ENCODE measurements at places on chromosomes 1 and 21. TPM values are rescaled to one million over a fixed set of nuclear protein-coding genes. Genes with fewer than 3 reads are reported as not detected.

Gene CRNN
- not detected for total RNA-seq

Gene RRP15
- 16.7 TPM for total RNA-seq

Gene CFAP410
- 70.5 TPM for total RNA-seq

Gene OXCT2
- 0.83 TPM for total RNA-seq

Gene PIGR
- total RNA-seq: not detected

Gene HTR1D
- not detected for total RNA-seq

Gene RXFP4
- not detected for total RNA-seq

Gene FCRL1
- total RNA-seq: 3.1 TPM

Gene FCN3
- not detected for total RNA-seq

Gene KIF17
- total RNA-seq: not detected

Gene GJA8
- total RNA-seq: not detected

Gene MAD2L2
- 28.7 TPM for total RNA-seq

Gene TNFRSF18
- total RNA-seq: 4.6 TPM

Gene FLG2
- not detected for total RNA-seq

Gene NTMT2
- total RNA-seq: not detected

Gene LUZP1
- 51.0 TPM for total RNA-seq

Gene BACE2
- 1.1 TPM for total RNA-seq

Gene FAM72C
- not detected for total RNA-seq

Gene MPL
- not detected for total RNA-seq

Gene TNFRSF8
- not detected for total RNA-seq

Gene TGFB2
- not detected for total RNA-seq

Measured in CD8-positive, alpha-beta T cell (primary cell).